ENCODE measurements at places on chromosomes 4 and X.

- DNase-seq: no peak
Measured at GRCh38 chr4:34880246-34880645, 1364.1 kb downstream of the ARAP2 start.

DNA sequence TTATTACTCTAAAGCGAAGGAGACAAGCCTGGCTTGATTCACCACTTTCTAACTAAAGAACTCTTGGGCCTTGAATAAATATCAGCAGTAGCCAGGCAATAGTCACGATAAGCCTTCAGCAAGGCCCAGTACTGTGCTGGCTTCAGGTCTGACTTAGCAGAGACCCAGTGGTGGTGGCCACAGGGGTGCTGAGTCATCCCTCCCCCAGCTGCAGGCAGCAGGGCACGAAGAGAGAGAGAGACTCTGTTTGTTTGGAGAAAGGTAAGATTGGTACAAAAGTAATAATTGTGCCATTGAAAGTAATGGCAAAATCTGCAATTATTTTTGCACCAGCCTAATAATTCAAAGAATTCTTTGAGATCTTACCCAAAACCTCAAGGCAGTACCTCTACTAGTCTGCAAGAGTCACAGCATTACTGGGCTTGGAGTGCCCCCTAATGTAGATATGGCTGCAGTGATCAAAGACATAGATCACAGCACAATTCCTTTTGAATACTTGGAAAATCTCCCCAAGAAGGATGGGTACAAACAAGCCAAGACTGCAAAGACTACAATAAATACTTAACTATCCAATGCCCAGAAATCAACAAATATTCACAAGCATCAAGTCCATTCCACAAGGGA is 159.5 kb upstream of the USP38 start:
- peak; percentile 37 for DNase-seq

DNA sequence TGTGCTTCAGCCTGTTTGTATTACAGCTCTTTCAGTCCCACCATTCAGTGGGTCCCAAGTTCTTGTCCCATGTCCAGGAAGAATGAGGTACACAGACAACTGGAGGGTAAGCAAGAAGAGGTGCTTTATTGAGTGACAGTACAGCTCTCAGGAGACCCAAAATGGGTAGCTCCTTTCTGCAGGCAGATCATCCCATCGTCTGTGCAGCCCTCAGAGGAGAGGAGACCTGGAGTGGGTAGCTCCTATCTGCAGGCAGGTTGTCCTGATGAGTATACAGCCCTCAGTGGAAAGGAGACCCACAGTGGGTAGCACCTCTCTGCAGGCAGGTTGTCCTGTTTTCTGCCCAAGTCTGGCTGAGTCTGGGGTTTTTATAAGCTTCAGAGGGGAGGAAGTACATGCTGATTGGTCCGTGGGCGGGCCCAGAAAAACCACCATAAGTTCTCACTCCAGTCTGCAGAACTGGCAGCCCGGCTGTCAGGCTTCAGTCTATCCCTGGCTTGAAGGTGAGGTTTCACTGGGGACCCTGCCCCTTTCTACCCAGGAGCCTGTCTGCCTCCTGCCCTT is 18.0 kb downstream of the GRK4 start:
- DNase-seq: no peak

DNA sequence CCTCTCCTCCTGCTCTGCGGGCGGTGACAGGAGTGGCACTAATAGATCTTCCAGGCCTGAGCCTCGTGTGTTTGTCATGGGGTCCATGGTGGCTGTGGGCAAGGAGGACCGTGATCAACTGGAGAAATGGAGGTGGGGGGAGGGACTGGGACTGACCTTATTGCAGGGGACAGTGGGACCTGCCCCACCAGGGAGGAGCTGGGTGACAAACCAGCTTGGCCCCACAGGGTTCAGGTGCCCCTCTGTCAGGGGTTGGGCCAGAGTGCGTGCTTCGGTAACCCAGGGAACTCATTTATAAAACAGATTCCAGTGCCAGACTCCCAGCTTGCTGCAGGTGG is 366.5 kb downstream of the BCOR start:
- DNase-seq: no peak

- DNase-seq: peak; percentile 19
Measured at GRCh38 chr4:175419236-175419718, 392.8 kb downstream of the GPM6A start.

DNA sequence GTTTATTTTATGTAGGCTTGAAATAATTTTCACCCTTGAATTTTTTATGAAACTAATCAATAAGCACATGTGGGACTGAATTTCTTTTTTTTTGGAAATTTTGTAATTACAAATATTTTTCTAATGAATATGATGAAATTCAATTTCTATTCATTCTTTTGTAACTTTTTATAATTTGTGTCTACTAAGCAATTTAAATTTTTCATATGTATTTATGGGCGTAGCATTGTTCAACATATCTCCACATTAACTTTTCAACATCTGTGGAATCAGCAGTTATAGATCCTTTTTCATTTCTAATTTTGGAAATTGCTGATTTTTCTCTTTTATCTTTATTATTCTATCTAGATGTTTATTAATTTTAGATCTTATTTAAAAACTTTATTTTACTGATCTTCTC is 1320.3 kb downstream of the C4orf33 start:
- DNase-seq: no peak

DNA sequence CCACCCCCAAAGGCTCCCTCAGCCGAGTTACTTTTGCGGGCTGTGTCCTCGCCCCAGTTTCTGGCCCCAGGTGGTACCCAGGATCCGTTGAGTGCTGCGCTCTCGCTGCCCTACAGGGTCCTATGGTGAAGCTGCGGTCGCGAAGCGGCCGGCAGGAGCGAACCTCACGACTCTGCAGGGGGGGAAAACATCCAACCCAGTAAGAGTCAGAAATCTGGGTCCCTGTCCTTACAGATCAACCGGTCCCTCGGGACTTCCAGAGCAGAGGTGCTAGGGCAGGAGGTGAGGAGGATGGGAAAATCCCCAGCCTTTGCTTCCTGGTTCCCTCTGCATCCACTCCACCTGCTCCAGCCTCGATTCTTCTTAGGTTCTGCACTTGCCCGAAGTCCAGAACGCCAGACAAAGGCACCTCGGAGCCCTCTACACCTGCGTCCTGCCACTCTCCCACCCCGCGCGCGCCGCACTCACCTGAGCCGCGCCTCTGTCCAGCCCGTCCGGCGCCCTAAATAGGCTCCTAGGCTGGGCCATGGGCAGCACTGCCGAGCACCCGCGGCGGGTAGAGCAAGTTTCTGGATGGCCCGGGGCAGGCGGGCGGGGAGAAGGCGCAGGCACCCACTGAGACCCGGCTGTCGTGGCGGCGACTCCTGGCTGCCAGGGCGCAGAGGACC is at the start of gene HS3ST1:
Gene HS3ST1 (minus strand): TSS at position 664 of the 668 bp plus-strand sequence. CDS start 28,889 bp downstream, outside the sequence.
- DNase-seq: no peak

GRCh38 chr4:141686146-141686775 is 49.9 kb downstream of the IL15 start:
- DNase-seq: peak; percentile 26

GRCh38 chr4:105520819-105521790 is 31.3 kb upstream of the ARHGEF38 start:
- DNase-seq: peak; percentile 44

Measured in urothelium cell line (cell line).